Hepatocyte (in vitro differentiated cells): ENCODE measurements at places on chromosomes 6 and 20.

- DNase-seq = no peak
Observed at GRCh38 chr20:49965781-49966305, 16.9 kb upstream of the SNAI1 start.

- no peak for DNase-seq
Observed at GRCh38 chr6:1630771-1631217, 21.1 kb downstream of the FOXC1 start.

DNA sequence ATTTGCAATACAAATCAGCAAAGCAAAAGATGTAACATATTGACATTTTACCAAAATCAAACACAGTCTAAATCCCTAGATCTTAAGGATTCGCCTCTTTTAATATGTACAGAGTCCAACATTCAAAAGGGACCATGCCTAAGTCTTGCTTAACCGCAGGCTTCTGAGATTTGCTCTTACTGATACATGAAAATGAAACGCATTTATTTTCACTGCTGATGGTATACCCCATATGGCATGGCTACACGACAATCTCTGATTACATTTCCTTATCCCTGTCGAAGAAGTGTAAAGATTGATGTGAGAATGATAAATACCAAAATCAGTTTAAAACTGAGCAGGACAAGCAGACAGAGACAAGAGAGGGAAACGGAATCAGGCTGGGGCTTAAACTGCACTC, 75.4 kb downstream of the KIF16B start:
- no peak for DNase-seq

DNA sequence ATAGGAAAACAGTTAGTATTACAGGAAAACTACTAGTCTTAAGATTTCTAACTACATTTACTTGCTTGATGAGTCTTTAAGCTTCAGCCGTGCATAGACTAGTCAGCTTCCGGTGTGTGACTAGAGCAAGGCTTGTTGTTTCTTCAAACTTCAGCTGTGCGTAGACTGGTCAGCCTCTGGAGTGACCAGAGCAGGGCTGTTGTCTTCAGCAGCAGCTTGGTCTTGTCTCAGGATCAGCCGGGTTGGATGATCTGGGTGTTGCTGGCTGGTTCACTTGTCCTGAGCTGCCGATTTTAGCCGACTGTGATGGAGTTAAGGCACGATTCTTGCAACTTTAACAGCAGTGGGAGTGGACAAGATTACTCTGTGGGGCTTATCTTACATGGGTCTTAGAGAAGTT, 44.7 kb downstream of the HLA-C start:
- no peak for DNase-seq

GRCh38 chr20:13223736-13224520, 2.9 kb downstream of the ISM1 start:
- no peak for DNase-seq

DNA sequence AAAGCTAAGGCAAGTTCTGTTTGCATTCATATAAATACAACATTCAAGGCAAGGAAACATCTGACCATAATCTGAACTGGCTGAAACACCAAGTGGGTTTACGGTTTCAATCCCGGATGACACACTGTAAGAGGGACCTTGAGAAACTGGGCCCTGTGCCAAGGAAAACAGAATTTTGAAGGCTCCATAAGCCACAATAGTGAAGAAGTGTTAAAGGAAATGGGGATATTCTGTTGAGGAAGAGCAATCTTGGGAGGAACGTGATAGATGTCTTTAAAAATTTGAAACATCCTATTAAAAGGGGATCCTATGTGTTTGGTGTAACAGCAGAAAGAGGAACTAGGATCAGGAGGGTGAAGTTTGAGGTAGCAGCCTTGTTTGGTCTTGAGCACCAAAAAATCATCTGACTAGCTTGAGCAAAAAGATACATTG, 82.4 kb upstream of the TAB2 start:
- peak; percentile 30 for DNase-seq

- DNase-seq = no peak
Observed at GRCh38 chr20:36162272-36162966, 7.9 kb downstream of the EPB41L1 start.

GRCh38 chr6:145829102-145829501, 14.5 kb upstream of the FBXO30 start:
- no peak for DNase-seq

DNA sequence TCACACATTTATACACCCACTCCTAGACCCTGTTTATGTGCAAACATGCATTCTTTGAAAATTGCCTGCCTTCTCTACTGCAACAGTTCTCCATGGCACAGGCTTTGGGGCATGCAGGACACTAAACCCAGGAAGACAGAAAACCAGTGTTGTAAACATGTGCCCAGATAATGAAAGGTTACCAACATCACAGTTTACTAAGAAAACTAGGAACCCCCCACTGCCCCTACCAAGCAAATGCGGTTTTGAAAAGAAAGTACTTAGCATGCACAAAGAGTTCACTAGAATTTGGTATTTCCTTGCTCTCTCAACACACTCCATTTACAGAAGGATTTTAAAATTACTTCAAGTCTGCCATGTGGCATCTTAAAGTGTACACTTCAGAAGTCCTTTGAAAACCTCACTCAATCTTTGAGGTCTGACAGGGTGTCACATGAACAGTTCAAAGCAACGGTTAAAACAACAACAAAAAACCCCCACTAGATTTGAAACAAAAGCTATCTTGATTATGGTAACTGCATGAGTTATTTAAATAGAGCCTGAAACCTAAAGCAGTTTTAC, 245.0 kb downstream of the GMPR start:
- no peak for DNase-seq

DNA sequence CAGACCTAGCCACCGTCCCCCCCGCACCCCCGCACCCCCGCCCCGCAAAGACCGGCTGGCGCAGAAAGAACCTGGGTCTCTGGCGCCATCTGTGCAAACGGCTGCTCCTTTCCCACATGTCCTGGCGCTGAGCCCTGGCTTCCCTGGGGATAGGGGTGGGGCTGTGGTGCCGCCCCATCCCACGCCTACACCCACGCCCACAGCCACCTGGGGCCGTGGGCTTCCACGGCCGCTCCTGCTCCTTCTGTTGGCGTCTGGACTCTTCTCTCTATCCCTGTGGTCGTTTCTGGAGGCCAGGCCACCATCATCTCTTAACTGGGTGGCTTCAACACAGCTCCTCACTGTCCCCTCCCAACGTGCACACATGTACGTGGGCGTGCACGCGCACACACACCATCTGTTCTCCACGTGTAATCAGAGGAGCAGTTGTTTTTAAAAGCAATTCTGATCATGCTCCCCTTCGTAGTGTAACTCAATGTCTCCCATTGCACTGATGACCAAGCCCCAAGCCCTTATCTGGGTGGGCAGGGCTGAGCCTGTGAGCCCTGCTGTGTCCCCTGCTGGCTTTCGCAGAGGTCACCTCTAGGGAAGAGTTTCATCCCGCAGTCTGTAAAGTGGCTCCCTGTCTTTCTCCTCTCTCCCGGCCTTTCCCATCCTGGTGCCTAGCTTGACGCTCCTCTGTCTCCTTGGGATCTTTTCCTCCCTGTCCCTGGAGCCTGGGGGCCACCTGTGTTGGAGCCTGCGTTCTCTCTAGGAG, 31.9 kb upstream of the FAM83D start:
- no peak for DNase-seq

DNA sequence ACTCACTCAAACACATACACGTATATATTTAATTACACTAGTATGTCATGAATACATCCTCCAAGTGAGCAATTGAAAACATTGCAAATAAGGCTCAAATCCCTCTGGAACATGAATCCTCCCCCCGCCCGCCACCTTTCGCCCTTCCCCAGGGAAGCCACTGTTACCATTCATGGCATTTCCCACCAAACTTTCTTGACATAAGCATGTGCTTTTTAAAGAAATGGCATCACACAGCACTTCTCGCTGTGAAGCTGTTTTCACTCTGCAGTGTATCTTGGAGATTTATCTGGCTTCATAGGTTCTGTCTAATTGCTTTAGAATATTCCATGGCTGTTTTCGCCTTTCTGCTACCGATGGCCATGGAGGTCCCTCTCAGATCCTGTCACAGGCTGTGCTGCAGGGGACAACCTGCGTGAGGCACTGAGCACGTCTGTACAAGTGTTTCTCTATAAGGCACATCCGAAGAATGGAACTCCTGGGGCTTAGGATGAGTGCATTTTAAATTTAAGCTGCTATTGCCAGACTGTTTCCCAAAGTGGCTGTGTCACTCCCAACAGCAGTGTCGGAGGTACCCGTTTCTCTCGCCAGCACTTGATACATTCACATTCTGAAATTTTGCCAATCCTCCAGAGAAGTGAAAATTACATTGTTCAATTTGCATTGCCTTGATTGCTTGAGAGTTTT, 22.2 kb upstream of the PHACTR3 start:
- no peak for DNase-seq

DNA sequence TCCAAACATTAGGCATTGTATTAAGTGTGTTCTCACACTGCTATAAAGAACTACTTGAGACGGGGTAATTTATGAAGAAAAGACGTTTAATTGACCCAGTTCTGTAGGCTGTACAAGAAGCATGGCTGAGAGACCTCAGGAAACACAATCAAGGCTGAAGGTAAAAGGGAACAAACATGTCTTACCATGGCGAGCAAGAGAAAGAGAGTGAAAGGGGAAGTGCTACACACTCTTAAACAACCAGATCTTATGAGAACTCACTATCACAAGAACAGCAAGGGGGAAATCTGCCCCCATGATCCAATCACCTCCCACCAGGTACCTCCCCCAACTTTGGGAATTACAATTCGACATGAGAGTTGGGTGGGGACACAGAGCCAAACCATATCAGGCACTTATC, 86.6 kb upstream of the TOP1 start:
- no peak for DNase-seq

DNA sequence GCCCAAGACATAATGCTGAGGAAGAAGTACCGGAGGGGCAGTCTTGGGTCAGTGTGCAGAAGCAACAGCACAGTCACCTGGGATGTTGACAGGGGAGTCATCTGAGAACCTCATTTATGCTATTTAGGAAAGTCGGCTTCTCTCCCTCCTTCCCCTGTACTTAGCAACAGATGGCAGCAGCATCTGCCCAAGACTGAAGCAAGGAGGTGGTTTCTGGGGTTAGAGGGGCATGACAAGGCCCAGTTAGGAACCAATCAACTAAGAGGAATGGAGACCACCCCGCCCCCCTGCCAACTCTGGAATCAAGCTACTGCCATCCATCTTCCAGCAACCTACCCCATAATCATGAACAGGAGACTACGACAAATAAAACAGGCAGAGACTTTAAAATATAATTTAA, 21.7 kb downstream of the RIPK1 start:
- DNase-seq = no peak

GRCh38 chr6:110414669-110415068, 706 bp downstream of the DDO start:
- no peak for DNase-seq

GRCh38 chr6:8499540-8499939, 64.2 kb upstream of the SLC35B3 start:
- peak; percentile 18 for DNase-seq

GRCh38 chr6:107564589-107564951, 74.7 kb downstream of the SOBP start:
- DNase-seq = no peak

DNA sequence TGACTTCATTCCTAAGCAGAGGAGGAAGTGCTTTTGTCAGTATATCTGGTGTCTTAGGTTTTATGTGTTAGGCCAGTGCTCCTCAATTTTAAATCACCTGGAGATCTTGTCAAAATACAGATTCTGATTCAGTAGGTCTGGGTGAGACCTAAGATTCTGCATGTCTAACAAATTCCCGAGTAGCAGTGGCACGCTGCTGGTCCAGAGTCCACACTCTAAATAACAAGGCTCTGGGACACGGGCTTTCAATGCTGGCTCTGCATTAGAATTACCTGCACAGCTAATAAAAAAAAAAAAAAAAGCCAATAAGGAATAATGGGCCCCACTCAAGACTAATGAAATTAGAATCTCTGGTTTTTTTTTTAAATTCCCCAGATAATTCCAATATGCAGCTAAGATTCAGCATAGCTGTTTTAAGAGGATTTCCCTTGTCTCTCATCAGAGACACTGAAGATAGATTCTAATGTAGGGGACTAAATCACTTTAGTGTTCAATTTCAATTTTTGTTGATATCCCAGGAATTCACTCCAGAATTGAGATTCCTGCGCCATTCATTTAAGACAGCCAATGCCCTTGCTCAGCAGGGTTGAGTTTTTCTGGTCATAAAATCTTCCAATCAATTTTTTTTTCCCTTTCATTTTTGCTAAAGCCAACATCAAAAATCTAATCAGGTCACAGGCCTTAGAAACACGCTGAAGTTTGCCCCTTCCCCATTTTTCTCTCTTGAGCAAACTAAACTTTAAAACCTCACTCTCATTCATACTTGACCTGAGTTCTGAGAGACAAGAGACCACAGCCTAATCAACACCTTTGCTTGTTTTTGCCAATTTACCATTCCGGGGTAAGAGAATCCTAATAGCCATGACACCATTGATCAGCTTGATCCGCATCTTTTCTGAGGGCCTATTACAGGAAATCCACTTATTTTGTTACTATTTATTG, 2.4 kb downstream of the TDP2 start:
- DNase-seq = no peak

DNA sequence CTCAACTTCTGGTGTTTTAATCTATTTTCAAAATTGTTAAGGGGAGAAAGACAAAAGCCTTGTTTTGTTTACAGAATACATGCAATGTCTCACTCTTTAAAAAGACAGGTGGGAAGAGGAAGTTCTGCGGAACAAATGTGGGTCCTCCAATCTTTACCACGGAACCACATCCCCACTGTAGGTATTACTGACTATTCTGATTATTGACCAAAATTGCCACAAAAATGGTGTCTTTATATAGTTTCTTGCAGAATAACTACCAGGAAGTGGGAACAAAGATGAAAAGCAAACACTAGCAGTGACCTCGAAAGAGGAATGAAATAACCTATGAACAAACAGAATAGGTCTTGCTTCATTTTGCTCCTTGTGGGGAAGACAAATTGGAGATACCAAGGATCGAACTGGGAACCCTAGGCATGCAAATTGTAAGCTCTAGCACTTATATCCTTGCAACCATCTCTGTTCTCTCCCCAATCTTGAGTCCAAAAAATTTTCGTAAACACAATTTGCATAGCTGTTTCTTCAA, 106.7 kb downstream of the GPX5 start:
- no peak for DNase-seq

GRCh38 chr20:49396230-49396629, 86.2 kb downstream of the KCNB1 start:
- no peak for DNase-seq

- DNase-seq = no peak
Observed at GRCh38 chr6:3282476-3283236, 23.9 kb downstream of the PSMG4 start.

GRCh38 chr6:111806165-111806547, 67.1 kb downstream of the FYN start:
- DNase-seq = no peak

GRCh38 chr20:32775336-32775991, 13.3 kb downstream of the DNMT3B start:
- no peak for DNase-seq

GRCh38 chr6:168122521-168122920, 43.5 kb upstream of the FRMD1 start:
- DNase-seq = no peak

GRCh38 chr20:51979226-51979625, 176.9 kb upstream of the SALL4 start:
- DNase-seq = no peak

- DNase-seq = no peak
Observed at GRCh38 chr6:167993169-167993568, 4.3 kb upstream of the KIF25 start.

GRCh38 chr6:15327271-15327670, 81.4 kb downstream of the JARID2 start:
- DNase-seq = no peak
